Anterior cingulate cortex (tissue), 58 donors: ENCODE measurements at places on chromosomes 16 and 17.

- no peak for DNase-seq
These were observed 24.3 kb upstream of the ZNF750 start for GRCh38 chr17:82863941-82864712.

DNA sequence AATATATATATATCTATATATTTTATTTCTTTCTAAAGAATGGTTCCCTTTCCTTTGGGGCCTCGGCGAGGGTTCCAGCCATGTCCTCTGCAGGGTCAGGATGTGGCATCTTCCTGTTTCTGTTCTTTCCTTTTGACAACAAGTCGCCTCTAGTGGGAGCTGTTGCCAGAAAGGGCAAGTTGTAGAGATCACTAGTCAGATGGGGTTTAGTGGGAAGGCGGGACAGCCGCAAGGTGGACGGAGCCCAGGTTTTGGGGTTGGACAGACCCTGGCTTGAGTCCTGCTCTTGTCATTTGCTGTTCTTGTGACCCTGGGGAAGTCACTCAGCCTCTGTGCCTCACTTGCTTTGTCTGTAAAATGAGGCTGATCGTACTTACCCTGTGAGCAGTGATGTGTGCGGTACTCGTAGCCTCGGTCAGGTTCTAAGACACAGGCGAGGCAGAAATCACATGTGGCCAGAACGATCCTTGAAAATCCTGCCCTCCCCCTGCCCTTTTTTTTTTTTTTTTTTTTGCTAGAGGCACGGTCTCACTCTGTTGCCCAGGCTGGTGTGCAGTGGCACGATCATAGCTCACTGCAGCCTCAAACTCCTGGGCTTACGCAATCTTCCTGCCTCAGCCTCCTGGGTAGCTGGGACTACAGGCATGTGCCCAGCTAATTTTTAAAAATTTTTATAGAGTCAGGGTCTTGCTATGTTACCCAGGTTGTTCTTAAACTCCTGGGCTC is 80.1 kb downstream of the ABCC6 start:
- no peak for DNase-seq

DNA sequence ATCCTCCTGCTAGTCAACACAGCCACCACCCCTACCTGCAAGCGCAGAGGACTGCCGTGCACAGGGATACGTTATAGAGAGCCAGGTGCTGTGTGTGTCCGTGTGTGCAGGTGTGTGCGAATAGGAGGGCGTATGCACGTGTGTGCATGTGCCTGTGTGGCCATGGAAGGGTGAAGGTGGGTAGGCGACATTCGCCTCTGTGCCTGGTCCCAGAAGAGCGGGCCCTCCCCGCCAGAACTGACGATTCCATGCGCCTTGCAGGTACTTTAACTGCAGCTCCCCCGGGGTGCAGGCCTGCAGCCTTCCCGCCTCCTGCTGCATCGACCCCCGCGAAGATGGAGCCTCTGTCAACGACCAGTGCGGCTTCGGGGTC is 8.7 kb downstream of the PDE6G start:
- DNase-seq: no peak

- no peak for DNase-seq
These were observed 30.5 kb downstream of the CDH1 start for GRCh38 chr16:68767581-68767980.

- DNase-seq: no peak
These were observed 5.5 kb downstream of the ODF4 start for GRCh38 chr17:8345052-8345690.

DNA sequence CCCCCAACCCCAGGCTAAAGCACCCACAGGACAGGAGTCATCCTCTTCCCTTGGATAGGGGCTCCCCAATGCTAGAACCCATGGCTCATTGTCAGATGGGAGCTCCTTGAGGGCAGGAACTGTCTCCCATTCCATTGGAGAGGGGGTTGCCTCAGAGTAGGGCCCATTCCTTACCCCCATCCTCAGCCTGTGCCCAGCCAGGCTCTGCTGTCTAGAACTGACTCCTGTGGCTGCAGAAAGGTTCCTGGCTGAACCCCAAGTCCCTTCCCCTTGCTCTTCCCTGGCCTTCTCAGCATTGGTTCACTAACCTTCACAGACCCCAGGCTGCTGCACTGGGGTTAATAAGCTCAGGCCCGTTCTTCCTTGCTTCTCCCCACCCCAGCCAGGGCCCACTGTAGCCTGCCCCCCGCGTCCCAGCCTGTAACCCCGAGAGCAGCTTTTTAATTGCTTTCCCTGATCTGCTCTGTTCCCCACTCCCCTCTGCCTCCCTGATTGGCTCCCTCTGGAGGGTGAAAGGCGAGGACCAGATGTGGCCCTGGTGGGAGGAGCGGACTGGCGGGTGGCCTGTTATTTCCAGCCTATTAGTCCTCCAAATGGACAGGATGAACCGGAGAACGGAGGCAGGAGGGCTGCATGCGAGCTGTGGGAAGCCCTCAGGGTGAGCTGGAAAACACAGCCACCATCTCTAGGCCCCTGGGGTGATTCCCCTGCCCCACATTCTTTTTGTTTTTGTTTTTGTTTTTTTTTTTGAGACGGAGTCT is 6.0 kb upstream of the GFAP start:
- no peak for DNase-seq

DNA sequence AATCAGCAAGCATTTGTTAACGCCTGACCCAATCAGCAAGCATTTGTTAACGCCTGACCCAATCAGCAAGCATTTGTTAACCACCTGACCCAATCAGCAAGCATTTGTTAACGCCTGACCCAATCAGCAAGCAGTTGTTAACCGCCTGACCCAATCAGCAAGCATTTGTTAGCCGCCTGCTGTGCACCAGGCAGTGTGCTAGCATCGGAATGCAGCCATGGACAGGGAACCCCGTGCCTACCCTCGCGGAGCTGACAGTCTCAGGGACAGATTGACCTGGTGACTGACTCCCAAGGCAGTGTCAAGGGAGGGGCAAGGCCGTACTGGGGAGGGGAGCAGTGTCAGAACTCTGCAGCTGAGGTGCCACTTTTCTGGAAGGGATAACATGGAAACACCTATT is 66.9 kb downstream of the ABR start:
- no peak for DNase-seq

- DNase-seq: no peak
These were observed 26.3 kb downstream of the UBALD1 start for GRCh38 chr16:4588386-4588785.

DNA sequence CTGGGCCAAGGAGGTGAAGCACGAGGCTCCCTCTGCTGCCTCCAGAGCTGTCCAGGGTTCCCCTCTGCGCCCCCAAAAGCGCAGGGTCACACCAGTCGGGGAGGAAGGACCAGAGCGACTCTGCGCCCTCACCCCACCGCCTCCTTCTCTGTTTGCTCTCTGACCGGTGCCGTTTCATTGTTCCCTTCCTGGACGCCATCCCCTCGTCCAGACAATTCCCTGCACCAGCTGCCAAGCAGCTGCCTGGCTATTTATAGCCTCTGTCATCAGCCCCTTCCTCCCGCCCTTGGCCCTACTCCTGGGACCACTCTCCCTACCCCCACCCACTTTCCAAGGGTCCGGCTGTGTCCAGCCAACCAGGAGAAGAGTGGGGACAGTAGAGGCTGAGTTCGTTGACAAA is 68.8 kb upstream of the CREBBP start:
- no peak for DNase-seq

- DNase-seq: no peak
These were observed 127.1 kb upstream of the HS3ST3A1 start for GRCh38 chr17:13728781-13729180.

- DNase-seq: no peak
These were observed 16.5 kb downstream of the YPEL2 start for GRCh38 chr17:59347975-59348391.

- DNase-seq: no peak
These were observed 1.1 kb downstream of the KSR1 start for GRCh38 chr17:27457360-27457715.

GRCh38 chr17:63533433-63534077 is 10.4 kb downstream of the KCNH6 start:
- no peak for DNase-seq

GRCh38 chr17:4209611-4210010 is 54.2 kb downstream of the ANKFY1 start:
- DNase-seq: no peak

DNA sequence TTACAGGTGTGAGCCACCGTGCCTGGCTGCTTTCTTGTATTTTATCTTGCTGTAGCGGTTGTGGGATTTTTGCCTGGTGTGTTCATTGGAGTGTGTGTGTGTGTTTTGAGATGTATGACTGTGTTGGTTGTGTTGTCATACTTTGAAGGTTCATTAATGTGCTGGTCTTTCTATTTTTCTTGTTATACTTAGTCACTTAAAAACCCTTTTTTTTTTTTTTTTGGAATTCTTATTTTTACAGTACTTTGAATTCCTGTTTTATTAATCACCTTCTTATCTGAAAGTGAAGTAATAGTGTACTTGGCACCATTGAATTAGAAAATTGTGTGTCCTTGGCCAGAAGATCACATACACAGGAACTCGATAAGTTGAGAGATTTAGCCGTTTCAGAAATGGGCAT is 30.2 kb downstream of the TENT4B start:
- no peak for DNase-seq

GRCh38 chr17:83062011-83062817 is 17.2 kb upstream of the METRNL start:
- DNase-seq: no peak

DNA sequence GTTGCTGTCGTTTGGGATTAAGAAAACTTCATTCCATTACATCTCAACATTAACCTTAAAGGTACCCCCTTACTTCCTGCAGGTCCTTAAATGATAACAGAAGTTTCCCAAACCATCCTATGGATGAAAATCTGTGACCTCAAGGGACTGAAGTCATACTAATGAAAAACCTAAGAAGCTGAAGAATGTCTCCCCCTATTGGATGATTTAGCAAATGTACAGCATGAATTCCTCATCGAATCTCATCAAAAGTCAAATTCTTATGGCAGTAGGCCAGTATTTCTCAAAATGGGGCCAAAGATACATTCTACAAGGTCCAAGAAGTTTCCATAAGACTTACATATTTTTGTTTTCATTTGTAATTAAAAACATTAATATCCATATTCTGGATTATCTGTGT is 13.5 kb downstream of the SCO1 start:
- no peak for DNase-seq

DNA sequence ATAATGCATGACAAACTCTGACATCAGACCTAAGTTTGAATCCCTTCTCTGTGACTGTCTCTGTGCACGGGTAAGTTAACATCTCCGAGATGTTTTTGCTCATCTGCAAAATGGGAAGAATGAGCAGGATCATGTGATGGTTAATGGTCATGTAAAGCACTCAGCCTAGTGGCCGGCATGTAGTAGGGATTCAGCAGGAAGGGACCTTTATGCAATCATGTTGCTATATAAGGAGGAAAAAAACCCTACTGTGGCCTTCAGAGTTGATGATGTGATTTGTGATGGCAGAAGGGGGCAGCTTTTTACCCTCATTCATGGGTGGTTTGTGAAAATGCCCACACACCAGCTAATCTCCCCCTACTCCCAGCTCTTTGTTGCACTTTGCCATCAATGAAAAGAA is 24.1 kb downstream of the CLEC16A start:
- DNase-seq: no peak

DNA sequence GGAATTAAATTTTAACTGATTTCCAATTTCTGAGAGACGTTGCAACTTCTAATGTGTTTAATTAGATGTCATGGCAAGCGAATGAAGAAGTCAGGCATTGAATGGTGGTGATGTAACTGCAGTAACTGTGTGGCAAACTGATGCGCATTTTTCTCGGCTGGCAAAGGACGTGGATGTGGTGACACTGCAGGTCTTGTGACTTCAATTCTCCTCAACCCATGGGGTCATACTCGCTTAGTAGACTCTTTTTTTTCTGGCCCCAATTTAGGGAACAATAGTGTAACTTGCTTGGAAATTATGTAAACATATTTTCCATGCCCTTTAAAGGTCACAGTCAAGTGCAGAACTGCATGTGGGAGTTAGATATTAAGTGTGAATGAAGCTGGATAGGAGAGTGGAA is 1.9 kb upstream of the FAM20A start:
- no peak for DNase-seq

- no peak for DNase-seq
These were observed 80.9 kb upstream of the TEKT1 start for GRCh38 chr17:6912110-6913051.

- DNase-seq: no peak
These were observed 173.9 kb downstream of the SALL1 start for GRCh38 chr16:50977138-50977537.

GRCh38 chr16:78939597-78939996 is 660.9 kb downstream of the MAF start:
- DNase-seq: no peak

DNA sequence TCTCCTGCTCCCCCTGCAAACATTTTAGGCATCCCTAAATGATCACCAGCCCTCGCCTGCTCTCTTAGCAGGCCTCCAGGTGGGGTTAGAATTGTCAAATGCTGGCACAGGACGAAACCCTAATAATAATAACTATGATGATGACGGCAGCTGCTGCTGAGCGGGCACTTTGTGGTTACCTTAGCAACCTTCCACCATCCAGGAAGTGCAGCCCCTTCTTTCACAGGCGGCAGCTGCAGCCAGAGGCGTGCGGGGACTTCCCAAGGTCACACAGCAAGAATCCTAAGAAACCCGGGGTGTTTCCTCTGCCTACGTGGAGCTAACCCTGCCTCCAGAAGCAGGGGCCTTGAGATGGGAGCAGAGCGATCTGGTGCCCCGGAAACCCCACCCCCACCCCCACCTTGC is 22.4 kb upstream of the EIF1 start:
- DNase-seq: no peak

DNA sequence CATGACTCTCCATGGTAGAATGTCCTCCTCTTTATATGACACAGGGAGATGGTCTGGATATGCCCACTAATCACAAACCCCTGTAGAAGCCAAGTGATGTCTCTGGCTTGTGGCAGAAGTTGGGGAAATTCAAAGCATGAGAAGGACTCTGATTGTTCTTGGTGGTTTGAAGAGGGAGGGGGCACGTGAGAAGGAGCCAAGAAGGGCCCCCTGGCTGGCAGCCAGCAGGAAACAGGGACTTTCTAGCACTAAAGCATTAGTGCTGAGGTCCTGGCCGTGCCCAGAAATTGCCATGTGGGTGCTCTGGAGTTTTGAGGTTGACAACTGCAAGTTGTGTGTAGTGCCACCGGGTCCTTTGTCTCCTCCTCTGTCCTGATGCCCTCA is 199.9 kb downstream of the LGALS9B start:
- no peak for DNase-seq

DNA sequence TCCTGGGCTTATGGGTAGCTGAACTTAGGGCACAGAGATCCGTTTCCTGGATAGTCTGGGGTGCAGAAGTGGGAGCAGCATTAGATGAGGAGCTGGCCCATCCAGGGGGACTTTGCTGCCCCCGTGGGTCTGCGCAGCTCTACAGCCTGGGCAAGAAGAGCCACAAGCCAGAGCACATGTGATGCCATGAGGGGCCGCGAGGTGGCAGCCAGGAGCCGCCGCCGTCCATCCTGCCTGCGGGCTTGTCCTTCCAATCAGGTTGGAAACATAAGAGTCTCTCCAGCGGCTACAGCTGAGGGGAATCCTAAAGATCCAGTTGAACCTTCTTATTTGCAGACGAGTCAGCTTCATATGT is 21.9 kb downstream of the C1QTNF1 start:
- DNase-seq: peak; percentile 47

- no peak for DNase-seq
These were observed 3.7 kb downstream of the MGRN1 start for GRCh38 chr16:4628283-4628682.

- no peak for DNase-seq
These were observed 35.2 kb downstream of the HSBP1 start for GRCh38 chr16:83842756-83843507.
